ENCODE measurements at places on chromosomes 5 and 9.
A peak's percentile ranks its signal among the peaks of the same experiment; 100 is the strongest.

DNA sequence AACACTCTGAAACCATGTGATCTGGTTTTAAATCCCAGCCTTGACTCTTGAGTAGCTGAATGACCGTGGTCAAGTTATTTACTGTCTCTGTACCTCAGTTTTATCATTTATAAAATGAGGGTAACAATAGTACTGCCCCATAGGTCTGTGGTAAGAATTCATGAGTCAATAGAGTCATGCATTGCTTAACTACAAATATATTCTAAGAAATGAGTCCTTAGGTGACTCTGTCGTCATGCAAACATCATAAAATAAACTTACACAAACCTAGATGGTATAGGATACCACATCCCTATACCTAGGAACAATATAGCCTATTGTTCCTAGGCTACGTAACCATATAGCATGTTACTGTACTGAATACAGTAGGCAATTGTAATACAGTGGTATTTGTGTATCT, 20.3 kb upstream of the ABCA1 start:
- DNase-seq = no peak

DNA sequence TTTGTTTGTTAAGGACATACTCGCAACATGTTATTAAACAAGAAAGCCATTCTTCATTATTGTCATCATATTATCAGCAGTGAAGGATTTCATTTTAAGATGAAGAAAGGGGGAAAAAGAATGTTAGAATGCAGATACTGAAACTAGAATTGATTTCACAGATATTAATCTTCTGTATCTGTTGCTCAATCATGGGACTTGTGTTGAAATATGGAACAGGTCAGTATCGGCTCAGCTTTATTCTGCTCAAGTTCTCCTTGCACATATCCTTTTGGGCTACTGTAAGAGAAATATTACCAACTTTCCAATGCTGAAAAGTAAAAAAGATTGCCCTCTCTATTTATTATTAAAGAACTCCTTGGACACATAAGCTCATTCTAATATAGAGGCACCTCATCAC, 13.8 kb upstream of the ANXA1 start:
- DNase-seq = no peak

GRCh38 chr5:10441992-10442435, 335 bp downstream of the ROPN1L start:
- DNase-seq = no peak

DNA sequence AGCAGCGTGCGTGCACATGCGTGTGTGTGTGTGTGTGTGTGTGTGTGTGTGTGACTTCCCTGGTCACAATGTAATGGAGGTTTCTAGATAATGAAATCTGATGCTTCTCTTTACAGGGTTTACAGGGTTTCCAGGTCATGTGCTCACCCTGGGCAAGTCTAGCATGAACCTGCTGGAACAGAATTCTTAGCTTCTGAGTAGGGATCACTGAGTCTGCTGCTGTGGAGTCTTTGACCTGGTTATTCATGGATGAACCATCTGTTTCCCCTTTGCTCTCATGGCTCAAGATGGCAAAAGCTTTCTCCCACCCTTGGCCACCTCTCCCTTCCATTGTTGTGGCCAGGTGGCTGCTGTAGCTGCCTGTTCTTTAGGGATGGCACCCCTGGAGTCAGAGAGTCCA, 111.6 kb upstream of the SHB start:
- no peak for DNase-seq

DNA sequence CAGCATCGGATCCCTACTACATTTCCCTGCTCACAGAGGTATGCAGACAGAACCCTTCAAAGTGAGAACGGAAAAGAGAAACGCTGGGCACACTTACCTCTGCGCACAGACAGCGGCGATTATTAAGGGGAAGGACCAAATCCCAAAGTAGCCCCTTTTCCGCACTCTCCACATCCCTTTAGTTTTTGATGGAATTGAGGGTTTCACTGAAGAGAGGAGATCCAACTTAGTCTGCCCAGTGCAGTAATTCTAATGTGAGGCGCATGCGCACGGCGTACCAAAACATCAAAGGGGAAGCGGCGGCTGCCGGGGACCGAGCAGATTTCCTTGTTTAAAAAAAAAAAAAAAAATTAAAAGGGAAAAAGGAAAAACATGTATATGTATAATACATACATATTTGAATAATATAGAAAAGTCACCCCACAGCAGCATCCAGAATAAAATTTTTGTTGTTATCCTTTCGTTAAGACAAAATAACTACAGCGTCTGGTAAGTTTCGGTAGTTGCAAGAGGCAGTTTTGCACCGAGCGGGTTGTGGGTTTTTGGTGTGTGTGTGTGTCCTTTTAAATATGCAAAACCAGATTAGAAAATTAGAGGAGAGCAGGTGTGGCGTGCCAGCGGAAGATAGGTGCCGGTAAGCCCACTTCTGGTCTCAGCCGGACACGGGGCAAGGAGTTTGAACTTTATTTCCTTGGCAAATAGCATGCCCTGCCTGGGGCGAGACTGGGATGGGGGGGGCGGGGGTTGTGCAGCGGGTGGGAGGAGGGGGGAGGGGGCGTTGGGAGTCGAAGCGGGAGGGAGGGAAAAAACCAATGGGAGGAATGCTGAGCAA, at the start of gene GABRB2:
TSS of gene GABRB2 (minus strand) at position 256 of the 832 bp plus-strand sequence. CDS start at position 174, 82 bp downstream.
- DNase-seq = peak; percentile 75

DNA sequence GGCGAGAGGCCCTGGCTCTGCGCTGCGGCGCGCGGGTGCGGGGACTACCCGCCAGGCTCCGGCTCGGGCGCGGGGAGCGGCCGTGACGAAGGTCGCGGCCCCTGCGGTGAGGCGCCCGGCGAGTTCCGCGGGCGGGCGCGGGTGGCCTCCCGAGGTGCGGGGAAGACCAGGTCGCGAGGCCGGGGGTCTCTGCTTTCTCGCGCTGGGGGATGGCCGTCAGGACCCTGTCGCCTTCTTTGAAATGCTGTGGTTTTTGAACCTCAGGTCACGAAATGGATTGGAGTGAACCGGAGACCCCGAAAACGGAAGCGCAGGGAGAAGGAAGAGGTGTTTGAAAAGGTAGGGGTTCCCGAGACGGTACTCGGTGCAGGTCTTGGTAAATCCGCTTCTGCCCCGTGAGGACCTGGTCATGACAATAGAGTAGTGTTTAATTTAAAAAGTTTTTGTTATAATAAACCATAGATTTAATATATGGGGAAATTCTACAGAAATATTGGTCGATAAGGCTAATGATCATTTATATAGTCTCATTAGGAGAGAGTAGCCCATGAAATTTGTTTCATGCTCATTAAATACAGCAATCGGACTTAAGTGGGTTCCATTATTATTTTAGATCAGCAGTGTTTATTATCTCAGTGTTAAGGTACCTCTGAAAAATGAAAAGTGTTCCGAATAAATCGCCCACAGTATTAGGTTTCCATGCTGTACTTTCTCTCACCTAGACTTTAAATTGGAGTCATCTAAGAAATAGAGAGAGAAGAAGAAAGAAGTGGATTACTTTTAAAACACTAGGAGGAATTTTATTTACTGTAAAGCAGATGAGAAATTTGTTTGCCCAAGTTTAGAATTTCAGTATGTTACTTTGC, 279.0 kb downstream of the AOPEP start:
- no peak for DNase-seq

Measured in ecto neural progenitor cell (in vitro differentiated cells).